ENCODE measurements at places on chromosomes 7 and 10.

- peak; percentile 61 for DNase-seq
These were observed 27.7 kb downstream of the ZNF775 start for GRCh38 chr7:150406567-150407421.

DNA sequence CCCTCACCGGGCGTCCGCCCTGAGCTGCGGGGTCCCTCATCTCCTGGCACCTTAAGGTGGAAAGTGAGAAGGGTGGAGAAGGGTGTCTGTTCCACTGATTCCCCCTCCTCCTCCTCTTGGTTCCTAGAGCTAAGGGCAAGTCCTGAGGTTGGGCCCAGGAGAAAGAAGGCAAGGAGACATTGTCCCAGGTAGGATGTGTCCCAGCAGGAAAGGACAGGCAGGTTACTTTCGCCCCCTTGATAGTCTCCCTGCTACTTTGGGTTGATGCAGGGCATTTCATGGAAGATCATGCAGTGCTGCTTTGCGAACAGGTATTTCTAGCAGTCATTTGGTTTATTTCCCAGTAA is 582 bp downstream of the STEAP2 start:
- DNase-seq = no peak

DNA sequence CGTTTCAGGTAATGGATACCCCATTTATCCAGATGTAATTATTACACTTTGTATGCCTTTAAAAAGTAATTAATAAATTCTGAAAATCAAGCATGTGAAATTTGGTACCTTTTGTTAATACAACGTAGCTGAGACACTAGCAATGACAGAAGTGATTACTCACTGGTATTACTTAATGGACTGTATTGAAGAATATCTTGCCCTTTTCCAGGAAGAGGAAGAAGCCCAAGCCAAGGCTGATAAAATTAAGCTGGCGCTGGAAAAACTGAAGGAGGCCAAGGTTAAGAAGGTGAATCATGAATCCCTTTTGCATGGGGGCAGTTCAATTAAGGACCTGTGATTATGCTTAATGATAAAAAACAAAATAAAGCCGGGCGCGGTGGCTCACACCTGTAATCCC is 64.8 kb downstream of the APBB1IP start:
- no peak for DNase-seq

GRCh38 chr7:84248843-84249242 is 54.3 kb upstream of the SEMA3A start:
- no peak for DNase-seq

DNA sequence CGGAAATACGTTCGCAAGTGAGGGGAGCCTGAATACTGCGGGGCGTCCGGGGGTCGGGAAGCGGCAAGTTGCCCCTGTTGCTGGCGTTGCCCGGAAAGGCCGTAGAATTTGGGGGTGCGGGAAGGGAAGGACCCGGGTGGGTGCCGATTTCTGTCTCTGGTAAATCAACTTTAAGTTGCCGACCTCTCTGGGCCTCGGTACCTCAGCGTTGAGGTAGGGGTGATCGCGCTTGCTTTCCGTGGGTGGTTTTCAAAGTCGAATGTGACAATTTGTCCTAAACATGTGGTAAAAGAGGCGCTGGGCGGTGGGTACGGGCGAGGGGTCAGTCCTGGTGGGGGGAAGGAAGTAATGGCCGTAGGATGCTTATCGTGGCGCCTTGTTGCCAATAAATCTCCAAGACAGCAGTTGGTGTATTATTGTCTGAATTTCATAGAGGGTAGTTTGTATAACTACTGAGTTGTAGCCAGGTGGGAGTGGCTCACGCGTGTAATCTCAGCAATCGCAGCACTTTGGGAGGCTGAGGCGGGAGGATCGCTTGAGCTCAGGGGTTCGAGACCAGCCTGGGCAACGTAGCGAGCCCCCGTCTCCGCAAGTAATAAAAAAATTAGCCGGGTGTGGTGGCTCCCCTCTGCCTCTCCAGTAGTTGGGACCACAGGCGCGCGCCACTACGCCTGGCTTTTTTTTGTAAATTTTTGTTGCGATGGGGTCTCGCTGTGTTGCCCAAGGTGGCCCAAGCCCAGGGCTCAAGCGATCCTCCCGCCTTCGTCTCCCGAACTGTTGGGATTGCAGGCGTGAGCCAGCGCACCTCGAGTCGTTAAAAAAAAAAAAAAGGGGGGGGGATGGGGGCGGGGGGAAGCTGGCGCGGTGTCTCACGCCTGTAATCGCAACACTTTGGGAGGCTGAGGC is 644 bp downstream of the BUD23 start:
- DNase-seq = no peak

DNA sequence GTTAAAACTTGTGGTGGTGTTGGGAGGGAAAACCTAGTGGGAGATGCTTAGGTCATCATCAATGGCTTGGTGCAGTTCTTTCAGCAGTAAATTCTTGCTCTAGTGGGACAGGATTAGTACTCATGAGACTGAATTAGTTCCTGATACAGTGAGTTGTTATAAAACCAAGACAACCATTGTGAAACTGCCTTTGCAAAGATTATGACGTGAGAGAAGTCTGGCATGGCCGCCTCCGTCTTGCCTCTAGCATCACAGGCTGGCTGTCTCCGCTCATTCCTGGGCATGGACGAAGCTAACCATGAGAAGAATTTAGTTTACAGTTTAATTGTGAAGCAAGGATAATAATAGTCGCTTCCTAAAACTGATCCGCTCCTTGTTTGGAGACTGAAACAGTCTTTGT is 186.4 kb downstream of the KIF20B start:
- no peak for DNase-seq

DNA sequence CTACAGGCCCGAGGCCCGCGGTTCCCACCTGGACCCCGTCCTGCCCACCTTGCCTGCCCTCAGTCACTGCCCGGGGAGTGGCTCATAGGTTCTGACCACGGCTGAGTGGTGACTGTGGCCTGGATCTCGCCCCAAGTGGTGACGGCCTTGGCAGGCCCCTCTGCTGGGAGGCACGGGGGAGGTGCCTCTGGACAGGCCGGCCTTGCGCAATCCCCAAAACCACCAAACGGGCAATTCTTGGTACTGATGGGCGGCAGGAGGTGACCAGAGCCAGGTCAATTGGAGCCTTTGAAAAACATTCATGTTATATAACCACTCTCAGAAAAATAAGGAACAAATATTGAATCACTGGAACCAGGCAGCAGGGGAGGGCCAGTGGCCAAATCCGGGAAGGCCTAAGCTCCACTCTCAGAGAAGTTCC is 83.4 kb downstream of the PRKAG2 start:
- no peak for DNase-seq

DNA sequence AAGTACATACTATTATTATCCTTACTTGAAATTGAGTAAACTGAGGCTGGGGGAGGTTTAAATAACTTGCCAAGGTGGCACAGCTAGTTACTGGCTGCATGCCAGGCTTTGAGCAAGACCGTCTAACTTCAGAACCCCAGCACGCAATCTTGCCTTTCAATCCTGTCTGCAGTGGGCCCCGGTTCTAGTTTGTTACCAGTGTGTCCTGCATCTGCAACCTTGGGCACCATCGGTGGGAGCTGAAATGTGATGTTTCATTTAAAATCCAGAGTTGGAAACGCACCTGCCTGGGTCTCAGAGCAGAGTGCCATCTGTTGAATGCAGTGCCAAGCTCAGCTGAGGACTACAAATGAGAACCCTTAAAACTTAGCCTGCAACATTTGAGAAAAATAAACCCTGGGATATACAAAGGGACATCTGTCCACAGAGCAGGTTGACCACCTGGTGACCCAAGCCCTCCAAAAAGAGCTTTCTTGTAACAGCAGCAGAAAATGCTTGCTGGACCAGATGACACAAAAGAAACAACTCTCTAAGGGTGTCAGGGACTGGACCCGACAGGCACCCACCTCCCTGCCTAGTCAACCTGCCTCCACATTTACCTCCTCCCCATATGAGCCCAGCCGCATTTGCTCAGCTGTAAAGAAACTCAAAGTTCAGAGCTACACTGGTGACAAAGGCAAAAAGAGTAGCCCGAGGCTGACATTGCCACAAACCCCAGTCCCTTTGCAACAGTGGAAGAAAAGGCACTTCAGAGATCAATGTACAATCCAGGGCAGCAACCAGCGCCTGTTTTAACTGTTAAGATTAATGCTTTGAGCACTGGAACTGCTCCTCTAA is 1.7 kb downstream of the SH3PXD2A start:
- no peak for DNase-seq

DNA sequence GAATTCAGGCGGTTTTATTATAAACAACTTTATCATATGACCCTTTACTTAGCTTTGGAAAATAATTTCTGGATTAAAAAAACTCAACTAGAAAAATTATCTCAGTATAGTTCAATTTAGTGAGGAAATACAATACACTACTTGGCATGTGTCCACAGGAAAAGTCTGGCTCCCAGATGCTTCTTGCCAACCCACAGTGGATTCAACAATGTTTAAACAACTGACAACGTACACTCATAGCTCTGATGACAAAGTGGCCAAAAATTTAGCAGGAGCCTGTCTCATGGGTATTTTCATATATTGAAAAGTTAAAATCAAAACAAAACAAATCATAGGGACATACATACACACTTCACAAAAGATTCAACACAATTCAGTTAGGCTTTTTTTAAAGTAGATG is 158.8 kb downstream of the SKAP2 start:
- no peak for DNase-seq

GRCh38 chr10:693506-693905 is 4.0 kb upstream of the DIP2C start:
- no peak for DNase-seq

DNA sequence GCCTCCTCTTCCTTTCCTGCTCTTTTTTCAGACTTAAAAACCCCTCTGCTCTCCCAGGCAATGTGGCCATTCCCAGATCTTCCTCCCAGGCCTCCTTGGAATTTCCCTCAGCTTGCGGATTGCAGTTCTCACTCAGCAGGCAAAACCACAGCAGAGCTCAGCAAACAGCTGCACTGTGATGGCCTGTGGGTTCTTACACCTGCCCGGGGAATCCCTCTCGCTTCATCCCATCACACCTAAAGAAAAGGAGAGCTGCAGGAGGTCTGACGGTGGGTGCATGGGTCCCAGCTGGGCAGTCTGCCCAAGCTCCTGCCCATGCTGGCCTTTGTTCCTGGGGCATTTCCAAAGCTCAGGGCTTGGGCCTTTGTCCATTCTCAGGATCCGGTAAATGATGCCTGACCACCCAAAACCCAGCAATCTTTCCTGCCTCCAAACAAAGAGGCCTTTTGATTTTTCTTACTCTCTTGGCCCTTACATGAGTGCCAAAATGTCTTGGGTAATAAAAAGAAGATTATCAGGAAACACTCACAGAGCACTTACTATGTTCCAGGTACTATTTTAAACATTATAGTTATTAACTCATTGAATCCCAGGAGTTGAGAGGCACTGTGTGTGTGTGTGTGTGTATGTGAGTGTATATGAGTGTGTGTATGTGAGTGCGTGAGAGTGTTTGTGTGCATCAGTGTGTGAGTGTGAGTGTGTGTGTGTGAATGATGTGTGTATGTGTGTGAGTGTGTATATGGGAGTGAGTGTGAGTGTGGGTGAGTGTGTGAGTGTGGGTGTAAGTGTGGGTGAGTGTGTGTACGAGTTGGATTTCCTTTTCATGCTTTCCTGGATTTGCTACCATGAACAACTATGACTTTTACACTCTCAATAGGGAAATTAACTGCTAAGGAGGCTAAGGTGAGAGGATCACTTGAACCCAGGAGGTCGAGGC is 64.5 kb upstream of the PODXL start:
- no peak for DNase-seq

DNA sequence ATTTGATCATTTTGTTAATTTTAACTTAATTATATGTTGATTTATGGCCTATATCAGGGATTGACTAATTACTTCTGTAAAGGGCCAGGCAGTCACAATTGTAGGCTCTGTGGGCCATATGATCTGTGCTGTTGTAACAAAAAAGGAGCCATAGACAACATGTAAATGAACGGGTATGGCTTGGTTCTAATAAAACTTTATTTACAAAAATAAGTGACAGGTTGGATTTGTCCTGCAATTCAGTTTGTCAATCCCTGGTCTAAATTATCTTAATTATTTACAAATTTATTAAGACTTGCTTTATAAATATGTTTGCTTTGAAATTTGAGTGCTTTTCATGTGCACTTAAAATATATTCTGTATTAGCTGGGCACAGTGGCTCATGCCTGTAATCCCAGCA is 2.9 kb upstream of the HK1 start:
- no peak for DNase-seq

- DNase-seq = peak; percentile 22
These were observed 1.4 kb downstream of the WNT16 start for GRCh38 chr7:121330053-121330833.

DNA sequence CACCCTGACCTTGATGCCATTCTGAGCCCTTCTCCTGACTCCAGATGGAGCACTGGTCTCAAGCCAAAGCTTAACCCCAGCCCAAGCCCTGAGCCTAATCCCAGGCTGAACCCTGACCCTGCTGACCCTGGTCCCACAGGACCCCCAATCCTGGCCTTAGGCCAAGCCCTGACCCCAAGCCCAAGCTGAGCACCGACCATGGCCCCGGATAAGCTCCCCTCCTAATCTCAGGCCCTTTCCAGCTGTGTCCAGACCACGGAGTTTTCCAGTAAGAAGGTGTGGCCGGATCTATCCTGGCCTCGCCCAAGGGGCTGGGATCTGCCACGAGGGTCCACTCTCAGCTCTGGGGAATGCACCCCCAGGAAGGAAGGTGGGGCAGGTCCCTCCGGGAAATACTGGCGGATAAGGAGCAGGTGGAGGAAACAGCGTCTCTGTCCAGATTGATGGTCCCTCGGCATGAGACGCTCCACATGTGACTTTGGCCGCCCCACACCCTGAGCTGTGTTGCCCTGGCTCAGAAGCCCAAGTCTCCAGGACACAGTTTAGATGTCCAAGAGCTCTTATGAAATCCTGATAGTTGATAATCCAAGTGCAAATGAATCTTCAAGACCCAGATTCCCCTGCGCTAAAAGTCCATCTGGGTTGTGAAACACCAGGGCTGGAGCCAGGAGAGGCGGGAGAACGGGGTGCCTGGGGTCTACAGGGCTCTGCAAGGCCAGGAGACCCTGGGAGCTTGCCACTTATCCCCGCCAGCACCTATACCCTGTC is 10.4 kb downstream of the ELN start:
- no peak for DNase-seq
